Stimulated activated CD4-positive, alpha-beta T cell treated with anti-CD3 and anti-CD28 coated beads, Interleukin-15, amount 100 ng/mL, for 48 hours (primary cell): ENCODE measurements at places on chromosomes 4 and X.

- DNase-seq = no peak
Measured at GRCh38 chrX:31500921-31501320, 429.1 kb upstream of the FTHL17 start.

GRCh38 chr4:99617374-99617773 lies 40.3 kb downstream of the C4orf54 start:
- no peak for DNase-seq

DNA sequence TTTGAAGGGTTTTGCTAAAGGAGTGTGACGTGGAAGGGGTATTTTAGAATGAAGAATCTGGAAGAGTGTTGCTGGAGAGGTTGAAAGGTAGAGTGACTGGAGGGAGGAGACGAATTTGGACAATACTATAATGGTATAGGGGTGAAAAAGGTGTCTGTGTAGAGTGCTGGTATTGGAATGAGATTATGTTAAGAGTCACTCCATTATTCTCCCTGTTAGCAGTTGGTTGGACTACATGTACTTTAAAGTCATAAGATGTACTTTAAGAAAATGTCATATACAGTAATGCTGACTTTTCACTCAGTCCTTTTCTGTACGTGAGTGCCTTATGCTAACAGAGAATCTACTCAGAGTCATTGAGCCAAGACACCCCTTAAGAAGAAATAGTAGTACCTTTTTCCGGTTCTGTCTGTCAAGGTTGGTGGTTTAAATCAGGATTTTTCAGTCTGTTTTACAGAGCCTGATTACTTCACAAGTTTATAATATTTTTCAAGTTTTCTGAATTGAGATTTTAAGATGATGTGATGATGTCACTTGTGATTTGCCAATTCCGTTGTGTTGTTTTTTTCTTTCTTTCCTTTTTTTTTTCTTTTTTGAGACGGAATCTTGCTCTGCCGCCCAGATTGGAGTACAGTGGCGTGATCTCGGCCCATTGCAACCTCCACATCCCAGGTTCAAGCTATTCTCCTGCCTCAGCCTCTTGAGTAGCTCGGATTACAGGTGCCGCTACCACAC lies 56.6 kb downstream of the WWC2 start:
- no peak for DNase-seq

- DNase-seq = no peak
Measured at GRCh38 chr4:77001907-77002306, 52.4 kb downstream of the SEPTIN11 start.

DNA sequence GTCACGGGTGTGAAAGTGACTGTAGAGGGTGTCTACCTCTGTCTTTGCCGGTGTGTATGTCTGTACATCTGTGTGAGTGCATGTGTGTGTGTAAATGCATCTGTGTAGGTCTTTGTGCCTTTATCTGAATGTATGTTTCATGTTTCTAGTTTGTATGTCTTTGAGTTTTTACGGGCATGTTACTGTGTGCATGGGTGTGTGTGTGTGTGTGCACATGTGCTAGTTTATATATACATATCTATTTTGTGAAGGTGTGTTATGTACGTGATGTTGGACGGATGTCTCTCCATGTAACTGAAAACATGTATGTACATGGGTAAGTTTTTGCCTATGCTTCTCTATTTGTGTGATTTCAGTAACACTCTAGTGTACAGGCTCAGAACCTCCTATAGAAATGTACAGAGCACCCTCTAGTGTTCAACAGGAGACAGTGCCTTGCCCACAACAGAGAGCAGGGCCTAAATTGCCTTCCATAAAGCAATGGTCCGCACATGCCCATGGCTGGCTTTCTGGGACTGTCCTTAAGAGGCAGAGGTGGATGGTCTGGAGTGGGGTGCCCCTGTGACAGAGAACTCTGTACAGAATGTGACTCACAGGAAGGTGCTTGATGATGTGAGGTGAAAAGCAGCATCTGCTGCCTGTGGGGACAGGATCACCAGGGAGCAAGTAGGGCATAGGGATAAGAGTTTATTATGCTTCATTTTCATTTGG lies 343.5 kb downstream of the RAPGEF2 start:
- DNase-seq = no peak

DNA sequence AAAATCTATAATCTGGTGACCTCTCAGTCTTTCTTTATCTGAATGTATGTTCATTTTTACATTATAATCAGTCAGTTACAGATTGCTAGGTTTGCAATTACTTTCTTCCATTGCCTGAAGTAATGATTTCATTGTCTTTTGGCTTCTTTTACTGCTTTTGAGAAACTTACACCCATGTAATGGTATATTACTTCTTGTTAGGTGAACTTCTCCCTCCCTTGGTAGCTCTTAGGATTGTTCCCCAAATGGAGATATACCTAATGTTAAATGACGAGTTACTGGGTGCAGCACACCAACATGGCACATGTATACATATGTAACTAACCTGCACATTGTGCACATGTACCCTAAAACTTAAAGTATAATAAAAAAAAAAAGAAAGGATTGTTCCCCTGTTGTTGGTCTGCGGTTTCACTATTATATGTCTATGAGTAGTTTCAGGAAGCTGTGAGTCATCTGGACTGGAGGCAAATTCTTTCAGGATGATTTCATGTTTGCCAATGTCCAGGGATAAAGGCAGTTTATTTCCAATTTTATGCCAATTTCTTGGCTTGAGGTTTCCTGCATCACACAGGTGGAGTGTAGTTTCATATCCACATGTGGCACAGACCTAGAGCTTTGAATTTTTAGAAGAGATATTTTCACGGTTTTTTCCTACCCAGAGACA lies 21.8 kb downstream of the SPANXC start:
- DNase-seq = no peak

DNA sequence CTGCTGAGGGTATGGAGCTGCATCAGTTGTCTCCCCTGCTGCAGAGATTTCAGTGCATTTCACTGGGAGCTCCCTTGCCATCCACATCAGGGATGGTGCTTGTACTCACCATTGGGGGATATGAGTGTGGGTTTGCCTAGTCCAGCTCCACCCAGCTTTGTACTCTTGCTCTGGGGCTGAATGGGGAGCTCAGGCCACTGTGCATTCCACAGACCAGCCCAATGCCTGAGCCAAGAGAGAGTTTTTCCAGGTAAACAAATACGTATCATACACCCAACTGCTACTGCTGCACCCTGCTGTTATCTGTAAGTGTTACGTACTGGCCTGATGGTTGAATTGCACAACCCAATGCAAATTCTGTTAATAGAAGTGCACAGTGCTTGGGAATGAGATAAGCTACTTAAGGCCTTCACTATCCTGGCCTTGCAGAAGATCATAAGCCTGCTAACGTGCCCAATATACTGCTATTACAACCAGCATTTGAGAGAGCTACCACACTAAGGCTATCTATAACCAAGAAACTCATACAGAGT lies 205.0 kb upstream of the DMD start:
- DNase-seq = no peak

DNA sequence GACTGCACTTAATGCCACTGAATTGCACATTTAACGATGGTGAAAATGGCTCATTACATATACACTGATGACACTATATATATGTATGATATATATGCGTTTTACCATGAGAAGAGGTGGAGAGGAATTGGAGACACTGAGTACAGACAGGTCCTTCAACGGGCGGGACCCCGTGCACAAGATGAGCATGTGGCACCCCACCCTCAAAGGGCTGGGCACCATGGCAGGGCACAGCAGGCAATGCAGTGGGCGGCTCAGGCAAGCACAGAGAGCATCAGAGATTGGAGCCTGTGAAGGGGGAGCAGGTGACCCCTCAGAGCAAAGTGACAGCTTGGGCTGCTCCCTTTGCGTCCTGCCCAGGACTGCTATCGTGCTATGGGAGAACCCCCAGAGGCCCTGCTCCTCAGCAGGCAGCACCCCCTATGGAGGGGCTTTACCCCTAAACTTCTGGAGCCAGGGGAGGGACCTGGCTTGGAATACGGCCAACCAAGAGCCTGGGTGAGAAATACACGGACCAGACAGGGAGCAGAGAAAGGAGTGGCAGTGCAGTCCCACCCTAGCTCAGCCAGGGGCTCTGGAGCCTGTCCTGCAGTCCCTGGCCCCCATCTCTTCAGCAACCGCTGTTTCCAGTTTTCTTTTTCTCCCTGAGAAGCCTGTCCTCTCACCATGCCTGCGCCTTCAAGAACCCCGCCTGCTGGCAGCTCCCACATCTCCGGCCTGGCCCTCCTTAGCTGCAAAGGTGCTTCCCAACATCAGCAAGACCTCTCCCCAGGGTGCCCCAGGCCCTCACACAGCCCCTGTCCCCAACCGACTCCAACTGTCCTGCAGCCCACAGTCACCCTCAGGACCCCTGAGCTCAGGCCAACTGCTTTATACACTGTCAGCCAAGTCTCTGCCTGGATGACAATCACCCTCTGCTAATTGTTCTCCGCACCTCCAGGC lies 10.5 kb downstream of the SLC6A8 start:
- no peak for DNase-seq

GRCh38 chrX:74779175-74779574 lies 146.1 kb downstream of the NEXMIF start:
- DNase-seq = no peak

GRCh38 chr4:156536661-156537060 lies 434.9 kb downstream of the PDGFC start:
- DNase-seq = no peak
